ENCODE measurements at places on chromosomes 5 and 9.

DNA sequence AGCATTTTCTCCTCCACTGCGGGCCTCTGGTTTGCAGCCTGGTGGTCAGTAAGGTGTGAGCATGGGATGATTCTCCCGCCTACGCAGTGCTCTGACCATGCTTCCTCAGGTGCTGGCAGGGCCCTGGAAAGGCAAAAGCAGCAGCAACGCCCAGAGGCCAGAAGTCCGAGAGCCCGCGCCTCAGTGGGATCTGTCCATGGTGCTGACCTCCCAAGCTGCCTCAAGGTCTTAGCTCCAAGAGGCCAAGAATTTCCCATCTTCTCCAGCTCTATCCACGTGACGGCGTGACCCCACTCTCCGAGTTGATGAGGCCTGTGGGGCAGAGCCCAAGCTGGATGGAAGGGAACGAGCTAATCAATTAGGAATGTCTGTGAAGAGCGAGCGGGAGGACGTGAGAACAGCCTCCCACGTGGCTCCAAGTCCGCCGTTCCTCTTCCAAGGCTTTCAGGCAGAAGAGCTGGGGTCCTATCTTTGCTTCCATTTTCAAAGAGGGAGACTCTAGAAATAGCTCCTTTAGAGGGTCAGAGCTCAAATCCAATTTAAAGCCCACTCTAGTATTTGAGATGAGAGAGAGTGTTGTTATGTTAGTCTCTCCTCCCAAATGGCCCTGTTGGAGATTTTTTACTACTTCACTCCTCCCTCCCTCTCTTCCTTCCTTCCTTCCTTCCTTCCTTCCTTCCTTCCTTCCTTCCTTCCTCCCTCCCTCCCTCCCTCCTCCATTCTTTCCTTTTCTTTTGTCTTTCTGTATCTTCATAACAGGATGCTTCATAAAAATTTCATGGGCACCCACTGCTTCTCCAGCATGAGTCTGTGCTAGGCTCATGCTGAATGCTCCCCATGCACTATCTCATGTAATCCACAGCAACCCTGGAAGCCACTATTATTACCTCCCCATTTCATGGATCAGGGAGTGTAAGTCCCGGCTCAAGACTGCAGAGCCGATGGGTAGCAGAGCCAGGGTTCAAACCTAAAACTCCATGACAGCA lies 69.3 kb downstream of the OLFM1 start:
- DNase-seq: no peak

DNA sequence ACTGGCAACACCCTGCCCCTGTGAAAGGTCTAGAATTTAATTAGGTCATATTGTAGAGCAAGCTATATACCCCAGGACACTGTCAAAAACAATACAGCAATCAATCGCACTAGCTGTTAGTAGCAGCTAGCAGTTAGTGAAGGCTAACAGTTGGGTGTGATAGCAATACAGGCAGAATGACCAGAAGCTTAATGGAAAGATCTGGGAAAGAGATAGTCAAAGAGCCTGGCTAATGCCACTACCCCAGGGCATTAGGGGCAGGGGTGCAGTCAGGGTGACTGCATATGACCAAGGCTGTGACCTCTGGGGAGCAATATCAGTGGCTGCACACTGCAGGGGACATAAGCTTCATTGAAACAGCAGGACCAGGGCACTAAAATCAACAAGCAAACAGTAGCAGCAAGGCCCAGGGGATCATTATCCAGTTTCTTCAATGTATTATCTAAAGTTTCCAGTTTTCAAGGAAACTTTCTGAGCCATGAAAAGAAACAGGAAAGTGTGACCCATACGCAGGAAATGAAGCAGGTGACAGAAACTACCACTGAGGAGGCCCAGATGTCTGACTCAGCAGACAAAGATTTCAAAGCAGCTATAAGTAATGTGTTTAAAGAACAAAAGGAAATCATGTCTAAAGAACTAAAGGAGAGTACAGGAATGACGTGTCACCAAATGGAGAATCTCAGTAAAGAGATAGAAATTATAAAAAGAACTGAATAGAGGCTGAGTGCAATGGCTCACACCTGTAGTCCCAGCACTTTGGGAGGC lies 82.4 kb downstream of the ZNF354C start:
- DNase-seq: no peak

DNA sequence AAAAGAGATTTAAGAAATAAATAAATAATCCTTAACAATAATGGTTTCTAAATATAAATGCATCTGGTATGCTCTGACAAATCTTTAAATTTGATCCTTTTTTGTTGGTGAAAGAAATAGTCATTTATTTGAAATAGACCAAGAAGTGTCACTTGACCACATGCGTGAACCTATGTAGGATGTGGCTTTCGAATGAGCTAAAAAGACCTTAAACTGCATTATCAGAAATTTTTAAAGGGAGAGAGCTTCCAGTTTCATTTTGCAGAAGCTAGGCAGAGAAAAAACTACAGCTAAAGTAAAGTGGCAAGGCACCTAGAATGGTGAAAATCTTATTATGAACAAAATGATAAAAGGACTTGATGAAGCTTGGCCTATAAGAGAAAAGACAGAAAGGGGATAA lies 309.2 kb upstream of the EFNA5 start:
- no peak for DNase-seq

GRCh38 chr5:34553581-34553980 lies 102.5 kb upstream of the RAI14 start:
- no peak for DNase-seq

GRCh38 chr9:78289474-78289873 lies 7.5 kb upstream of the PSAT1 start:
- no peak for DNase-seq

- no peak for DNase-seq
These were observed 635 bp downstream of the NAA35 start for GRCh38 chr9:85941622-85941940.

- DNase-seq: no peak
These were observed 19.7 kb upstream of the ARHGEF28 start for GRCh38 chr5:73606206-73606753.

- no peak for DNase-seq
These were observed 130.4 kb downstream of the GAS1 start for GRCh38 chr9:86816868-86817267.

GRCh38 chr9:121213136-121213806 lies 11.6 kb upstream of the RAB14 start:
- peak; percentile 79 for DNase-seq

- DNase-seq: no peak
These were observed 762 bp downstream of the CACNA1B start for GRCh38 chr9:137878146-137878941.

DNA sequence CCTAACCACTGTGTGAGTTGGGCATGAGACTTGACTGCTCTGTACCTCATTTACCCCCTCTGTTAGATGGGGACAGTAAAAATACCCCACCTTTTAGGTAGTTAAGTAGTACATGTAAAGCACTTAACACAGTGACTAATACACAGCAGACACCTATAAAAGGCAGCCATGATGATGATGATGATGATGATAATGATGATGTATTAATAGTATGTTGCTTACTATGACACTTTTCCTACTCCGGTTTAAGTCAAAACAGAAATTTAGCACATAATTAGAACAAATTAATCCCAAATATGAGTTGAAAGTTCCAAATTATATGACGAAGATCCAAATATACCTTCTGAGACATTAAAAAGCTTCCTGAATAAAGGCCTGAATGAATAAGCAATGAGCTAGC lies 222.1 kb downstream of the GAPVD1 start:
- no peak for DNase-seq

GRCh38 chr9:137375321-137376058 lies 47.5 kb downstream of the EXD3 start:
- no peak for DNase-seq

DNA sequence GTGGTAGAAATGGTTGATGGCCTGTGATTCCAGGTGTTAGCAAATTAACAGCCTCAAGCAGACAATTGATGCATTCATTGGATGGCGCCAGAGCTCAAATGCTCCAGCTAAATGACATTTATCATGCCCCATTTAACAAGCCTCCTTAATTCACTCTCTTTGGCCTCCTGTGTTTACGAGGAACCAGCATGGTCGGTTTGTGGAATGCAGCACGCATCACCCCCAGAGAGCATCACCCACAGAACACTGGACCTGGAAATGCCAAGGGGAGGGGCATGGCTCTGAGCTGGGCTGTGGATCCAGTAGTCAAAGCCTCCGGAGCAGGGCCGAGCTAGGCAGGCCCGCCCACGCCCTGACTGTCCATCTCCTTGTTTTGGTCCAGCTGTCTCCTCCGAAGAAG lies 434.0 kb downstream of the GADD45G start:
- peak; percentile 87 for DNase-seq

DNA sequence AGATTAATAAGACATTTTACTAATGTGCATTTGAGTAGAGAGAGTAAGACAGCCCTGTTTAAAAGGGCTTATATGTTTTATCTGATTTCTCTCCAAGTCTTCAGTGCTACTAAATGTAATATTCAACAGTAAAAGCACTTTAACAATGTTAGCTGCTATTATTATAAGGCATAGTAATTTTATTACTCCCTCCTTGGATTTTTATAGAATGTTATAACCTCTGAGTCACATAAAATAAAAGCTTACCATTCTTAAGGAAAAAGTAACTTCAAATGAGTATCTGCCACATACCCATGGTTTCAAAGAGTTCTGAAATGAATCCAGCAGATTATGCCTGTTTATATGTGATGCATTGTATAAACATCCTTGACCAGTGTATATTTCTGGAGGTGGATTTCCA lies 19.0 kb downstream of the SPDL1 start:
- DNase-seq: no peak

DNA sequence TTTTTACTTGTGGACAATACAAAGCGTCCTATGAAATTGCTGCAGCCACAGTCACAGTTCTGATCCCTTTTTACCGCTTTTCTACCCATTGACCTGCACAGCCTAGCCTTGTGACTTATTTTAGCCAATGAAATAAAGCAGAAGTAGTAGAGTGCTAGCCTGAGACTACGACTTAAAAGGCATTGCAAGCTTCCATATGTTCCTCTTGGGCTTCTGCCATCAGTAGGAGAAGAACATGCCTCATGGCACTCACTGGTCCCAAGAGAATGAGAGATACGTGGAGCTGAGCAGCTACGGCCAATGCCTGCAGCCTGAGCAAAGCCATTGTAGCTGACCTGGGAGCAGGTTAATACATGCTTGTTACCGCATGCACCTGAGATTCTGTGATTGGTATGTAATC lies 416.6 kb upstream of the CLINT1 start:
- DNase-seq: no peak

- DNase-seq: no peak
These were observed 113.0 kb downstream of the FRMD3 start for GRCh38 chr9:83425240-83425639.

GRCh38 chr5:153081385-153081784 lies 409.1 kb upstream of the GRIA1 start:
- DNase-seq: no peak

GRCh38 chr9:28916348-28916747 lies 1343.1 kb upstream of the C9orf72 start:
- no peak for DNase-seq

DNA sequence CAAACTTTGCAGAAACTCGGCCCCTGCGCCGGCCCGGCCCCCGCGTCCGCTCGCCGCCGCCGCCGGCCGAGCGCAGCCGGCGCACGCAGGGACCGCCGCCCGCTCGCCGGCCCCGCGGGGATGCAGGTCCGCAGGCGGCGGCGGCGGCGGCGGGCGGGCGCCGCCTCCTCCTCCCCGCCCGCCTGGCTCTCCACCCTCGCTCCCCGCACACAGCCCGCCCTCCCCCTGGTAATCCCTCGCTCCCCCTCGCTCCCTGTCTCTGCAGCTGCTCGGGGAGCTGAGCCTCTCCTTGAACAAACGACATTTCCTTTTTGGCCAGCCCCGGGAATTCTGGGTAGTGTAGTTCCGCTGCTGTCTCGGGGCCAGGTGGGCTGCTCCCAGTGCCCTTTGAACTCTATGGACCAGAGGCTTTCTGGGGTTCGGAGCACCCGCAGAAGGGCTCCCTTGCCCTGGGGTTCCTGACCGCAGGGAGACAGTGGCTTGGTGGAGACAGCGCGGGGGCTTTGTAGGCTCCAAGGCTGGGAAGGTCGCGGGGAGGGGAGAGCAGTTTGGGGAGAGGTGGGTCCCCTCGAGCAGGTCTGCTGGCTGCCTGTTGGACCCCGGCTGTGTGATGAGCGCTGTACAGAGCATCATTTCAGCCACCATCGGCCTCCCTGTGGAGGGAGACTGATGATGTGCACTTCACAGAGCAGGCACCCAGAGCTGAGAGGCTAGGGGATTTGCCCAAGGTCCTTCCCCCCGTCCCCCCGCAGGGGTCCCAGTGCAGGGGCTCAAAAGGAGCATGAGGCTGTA lies 1.8 kb upstream of the FAM78A start:
- peak; percentile 69 for DNase-seq

GRCh38 chr9:136086951-136087740 lies 7.9 kb downstream of the NACC2 start:
- DNase-seq: no peak

- DNase-seq: no peak
These were observed 336.9 kb upstream of the DMAC1 start for GRCh38 chr9:8136477-8136876.

GRCh38 chr9:103245369-103245768 lies 250.2 kb downstream of the CYLC2 start:
- DNase-seq: no peak

DNA sequence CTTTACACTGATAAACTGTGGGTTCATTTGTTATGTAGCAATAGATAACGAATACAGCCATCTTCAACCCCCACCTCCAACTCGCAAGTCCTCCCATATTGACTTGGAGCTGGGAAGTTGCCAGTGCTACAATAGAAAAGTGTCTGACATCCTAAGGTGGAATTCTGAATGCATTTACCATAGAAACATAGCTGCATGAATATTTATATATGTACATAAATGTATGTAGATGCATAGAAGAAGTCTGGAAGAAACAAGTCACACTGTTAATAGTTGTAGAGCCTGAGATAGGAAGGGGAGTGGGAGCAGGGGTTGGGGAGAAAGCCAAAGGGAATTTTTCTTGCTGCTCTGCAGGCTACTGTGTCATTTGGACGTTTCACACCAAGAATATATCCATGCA lies 88.1 kb upstream of the SSBP2 start:
- DNase-seq: no peak

- no peak for DNase-seq
These were observed 159.4 kb downstream of the PIK3R1 start for GRCh38 chr5:68374796-68375518.

DNA sequence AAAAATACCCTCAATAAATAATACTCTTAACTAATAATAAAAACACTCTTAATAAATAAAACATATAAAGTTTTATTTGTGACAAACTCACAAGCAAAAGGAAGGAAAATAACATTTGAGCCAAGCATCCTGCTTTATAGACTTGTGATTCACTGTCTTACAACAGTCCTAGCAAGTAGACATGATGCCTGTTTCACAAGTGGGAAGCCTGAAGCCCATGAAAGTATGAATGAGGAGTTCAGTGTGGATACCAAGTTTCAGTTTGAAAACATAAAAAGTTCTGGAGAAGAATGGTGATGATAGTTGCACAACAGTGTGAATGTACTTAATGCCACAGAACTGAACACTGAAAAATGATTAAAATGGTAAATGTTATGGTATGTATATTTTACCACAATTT lies 10.9 kb downstream of the HABP4 start:
- no peak for DNase-seq

- peak; percentile 14 for DNase-seq
These were observed 20.1 kb downstream of the PCDHGC5 start for GRCh38 chr5:141508798-141509611.

DNA sequence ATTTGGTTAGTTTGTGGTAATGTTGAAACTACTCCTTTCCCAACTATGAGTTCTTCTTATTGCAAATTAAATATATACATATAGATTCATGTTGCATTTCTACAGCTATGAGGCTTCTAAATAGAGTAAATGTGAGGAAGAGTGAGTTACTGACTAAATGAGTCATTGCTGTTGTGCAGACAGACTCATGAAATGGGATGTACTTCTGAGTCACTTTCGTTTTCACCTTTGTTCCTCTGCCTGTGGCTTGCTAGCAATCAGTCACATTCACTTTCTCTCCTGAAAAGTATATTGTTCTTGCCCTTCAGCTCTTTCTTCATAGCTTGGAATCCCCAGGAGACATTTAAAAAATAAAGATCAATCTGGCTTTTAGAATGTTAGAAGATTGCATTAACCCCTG lies 295.5 kb upstream of the SMC2 start:
- DNase-seq: no peak
